ENCODE measurements at places on chromosomes 7 and 10.
A peak's percentile ranks its signal among the peaks of the same experiment; 100 is the strongest.

DNA sequence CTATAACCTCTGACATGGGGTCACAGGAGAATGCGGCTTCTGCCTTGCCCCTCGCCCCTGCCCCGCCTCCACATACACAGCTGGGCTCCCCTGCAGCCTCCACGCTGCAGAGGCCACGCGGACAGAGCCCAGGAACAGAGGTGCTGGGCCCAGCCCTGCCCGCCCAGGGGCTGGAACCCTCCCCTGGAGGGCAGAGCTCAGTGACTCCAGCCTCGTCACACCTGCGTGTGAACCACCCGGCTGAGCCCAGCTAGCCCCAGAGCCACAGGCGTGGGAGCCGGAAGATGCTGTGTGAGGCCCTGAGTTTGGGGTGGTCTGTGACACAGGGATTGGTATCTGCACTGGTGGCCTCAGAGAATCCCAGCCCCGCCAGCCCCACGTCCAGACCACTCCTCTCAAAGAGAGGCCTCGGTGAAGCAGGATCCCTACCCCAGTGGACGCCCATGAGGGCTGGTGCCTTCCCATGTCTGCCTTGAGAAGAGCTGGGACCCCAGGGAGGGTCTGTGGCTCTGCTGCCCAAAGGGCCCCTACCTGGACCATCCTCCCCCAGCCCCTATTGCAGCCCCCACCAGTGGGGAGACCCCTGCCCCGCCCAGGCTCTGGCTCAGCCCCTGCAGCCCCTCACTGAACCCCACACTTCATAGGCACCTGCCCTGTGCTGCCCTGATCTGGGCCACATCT, 8.1 kb upstream of the ADAP1 start:
- DNase-seq, result no peak

GRCh38 chr10:127085957-127086356, 110.4 kb downstream of the INSYN2A start:
- no peak for DNase-seq

- DNase-seq, result no peak
Observed at GRCh38 chr10:84991301-84991700, 662.9 kb downstream of the CCSER2 start.

DNA sequence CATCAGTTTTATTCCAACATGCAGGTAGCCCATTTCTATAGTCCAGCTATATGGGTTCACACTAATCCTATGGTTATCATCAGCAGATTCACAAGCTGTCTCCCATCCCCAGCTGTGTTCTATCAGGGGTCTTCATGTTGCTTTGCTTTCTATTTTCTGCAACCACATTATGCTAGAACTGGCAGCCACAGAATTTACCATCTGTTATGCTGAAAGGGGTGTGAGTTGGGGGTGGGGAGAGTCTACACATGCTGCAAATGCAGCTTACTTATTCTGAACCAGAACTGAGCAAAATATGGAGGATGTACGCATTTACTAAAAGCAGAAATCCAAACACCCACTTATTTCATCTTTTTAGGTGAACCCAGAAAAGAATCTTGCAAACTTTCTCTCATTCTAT, 32.9 kb downstream of the SHTN1 start:
- no peak for DNase-seq

GRCh38 chr10:4373612-4374011, 452.4 kb upstream of the AKR1E2 start:
- no peak for DNase-seq

- no peak for DNase-seq
Observed at GRCh38 chr7:33781167-33781566, 124.2 kb upstream of the BMPER start.

DNA sequence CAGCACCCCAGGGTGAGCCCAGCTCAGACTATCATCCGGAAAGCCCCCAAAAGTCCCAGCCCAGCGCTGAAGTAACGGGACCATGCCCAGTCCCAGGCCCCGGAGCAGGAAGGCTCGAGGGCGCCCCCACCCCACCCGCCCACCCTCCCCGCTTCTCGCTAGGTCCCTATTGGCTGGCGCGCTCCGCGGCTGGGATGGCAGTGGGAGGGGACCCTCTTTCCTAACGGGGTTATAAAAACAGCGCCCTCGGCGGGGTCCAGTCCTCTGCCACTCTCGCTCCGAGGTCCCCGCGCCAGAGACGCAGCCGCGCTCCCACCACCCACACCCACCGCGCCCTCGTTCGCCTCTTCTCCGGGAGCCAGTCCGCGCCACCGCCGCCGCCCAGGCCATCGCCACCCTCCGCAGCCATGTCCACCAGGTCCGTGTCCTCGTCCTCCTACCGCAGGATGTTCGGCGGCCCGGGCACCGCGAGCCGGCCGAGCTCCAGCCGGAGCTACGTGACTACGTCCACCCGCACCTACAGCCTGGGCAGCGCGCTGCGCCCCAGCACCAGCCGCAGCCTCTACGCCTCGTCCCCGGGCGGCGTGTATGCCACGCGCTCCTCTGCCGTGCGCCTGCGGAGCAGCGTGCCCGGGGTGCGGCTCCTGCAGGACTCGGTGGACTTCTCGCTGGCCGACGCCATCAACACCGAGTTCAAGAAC, 1.1 kb downstream of the VIM start:
- peak; percentile 23 for DNase-seq

DNA sequence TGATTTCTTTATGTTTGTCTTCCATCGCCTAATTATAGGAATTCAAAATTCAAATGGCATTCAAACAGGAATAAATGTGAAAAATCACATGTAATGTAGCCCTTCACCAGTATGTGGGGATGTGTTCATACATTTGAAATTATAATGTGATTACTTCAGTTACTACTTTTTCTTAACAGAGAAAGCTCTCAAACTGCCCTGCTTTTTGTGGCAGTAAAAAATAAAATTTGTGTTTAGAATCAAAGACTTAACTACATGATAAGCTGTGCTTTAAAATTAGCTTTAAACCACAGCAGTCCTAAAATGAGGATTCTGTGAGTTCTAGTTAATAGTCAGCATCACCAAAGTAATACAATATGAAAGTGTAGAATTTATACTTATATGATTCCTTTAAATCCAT, 7.8 kb upstream of the HERC4 start:
- no peak for DNase-seq

GRCh38 chr10:73814896-73815718, 3.7 kb upstream of the NDST2 start:
- no peak for DNase-seq

- DNase-seq, result no peak
Observed at GRCh38 chr7:151673216-151673615, 153.5 kb upstream of the RHEB start.

GRCh38 chr7:42886893-42887505, 24.9 kb downstream of the C7orf25 start:
- no peak for DNase-seq

DNA sequence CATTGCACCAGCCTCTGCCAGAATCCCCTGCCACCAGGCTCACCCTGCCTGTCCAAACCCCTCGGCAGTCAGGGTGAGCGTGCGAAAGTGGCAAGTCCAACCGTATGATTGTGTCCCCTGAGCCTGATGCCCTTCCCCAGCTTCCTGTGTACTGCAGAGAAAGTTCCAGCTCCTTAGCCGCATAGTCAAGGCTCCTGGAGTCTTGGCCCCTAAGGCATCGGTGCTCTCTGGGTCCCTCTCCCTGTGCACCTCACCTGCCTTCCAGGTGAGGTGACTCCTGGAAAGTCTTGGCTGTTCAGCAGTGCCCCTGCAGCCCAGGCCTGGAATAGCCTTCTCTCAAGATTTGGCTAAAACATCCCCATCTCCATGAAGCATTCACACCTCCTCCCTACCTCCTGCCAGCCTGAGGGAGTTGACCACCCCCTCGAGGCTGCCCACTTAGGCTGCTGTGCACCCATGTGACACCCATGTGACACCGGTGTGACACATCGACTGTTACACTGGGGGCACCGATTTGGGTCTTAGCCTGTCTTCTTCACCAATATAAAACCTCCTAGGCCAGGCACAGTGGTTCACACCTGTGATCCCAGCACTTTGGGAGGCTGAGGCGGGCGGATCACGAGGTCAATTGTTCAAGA, 56.1 kb upstream of the ELN start:
- DNase-seq, result no peak

DNA sequence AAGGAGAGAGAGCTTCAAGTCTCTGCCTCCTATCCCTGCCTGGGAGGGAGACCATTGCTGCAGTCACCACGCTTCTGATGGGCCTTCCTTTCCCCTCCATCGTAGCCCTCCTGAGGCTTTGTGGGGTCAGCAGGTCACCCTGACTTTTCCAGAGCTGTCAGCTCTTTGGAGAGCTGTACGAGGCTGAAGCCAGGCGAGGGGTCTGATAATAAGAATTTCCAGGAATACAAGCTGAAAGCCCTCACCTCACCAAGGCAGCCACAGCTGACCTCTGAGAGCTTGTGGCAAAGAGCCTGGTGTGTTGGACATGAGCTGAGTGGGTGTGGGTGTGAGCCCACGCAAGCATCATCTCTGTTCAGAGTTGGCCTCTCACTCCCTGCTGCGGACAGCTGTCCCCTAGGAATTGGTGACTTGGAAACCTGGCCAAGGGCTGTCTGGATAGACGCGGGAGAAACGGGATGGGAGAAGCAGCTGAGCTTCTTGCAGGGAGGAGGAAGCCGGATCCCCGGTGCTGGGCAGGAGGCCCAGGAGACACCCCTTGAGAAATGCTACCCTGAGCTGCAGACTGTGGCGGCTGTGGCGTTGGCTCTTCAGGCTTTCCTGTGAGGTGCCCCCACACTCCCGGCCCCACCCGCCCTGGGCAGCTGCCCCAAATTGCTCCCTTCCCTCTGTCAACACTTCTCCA, 122.1 kb upstream of the BTBD16 start:
- no peak for DNase-seq

GRCh38 chr7:116906391-116906790, 44.0 kb downstream of the CAPZA2 start:
- no peak for DNase-seq

GRCh38 chr7:98930464-98930863, 52.1 kb downstream of the TRRAP start:
- DNase-seq, result no peak

DNA sequence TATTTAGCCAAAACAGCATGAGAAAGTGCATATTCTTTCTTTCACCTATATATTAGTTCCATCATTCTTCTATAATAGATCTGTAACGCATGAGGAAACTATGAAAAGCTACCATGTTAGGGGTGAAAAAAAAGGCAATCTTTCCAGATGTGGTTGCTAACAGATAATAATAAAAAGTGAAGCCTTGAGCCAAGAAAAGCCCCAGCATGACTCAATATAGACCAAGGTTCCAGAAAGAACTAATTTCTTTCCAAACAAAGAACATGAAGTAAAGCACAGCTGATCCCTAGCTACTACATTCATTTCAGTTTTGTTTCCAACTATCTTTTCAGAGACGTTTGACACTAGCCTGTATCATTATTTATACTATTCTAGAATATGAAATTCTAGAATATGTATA, 16.4 kb downstream of the ARL4A start:
- no peak for DNase-seq

DNA sequence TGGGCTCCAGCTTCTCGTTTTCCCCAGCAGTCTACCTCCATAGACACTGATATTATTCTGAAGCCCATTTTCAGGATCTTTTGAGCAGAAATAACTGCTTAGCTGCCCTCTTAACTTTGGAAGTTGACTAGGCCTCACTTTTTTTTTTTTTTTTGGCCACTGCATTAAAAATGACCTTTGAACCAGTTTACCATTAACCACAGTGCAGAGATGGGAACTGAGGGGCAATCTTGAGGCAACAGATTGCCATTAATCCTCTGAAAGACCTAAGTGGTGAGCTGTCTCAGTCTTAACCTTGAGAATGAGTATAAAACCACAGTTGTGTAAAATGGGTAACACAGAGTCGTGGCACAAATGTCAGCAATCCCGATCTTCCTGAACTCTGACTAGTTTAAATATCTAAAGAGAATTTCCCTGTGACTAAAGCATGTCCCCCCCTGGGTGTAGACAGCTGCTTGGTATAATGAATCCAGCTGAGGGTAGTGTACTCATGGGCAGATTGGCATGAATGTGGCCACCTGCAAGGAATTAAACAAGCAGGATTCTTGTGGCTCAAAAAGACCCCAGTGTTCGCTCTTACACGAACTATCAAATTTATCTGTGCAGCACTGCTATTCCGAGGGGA, 46.1 kb upstream of the FMC1 start:
- no peak for DNase-seq

GRCh38 chr7:133705596-133705995, 421.5 kb upstream of the LRGUK start:
- no peak for DNase-seq

DNA sequence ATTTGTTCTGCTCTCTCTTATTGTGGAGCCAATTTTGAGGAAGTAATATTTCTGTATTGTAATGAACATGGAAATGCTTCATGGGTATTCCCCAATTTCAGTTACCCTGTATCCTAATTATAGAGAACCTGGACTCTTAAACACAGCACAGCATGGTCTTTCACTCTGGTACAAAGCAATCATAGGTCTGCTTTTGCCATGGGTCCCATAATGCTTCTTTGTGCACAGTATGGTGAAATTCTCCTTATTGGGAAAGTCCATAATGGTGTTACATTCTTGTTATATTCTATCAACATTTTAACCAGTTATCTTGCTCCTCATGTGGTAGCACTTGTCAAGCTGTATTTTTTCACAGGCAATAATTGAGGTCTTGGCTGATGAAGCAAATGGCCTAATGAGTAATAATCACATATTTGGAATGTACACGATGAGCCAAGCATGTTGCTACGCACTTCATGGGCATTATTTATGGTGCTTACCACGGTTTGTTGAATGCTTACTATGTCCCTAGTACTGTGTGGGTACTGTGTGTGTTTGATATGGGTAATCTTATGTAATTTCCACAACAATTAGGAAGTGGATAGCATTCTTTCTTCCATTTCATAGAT, 42.9 kb downstream of the PRKG1 start:
- DNase-seq, result no peak

DNA sequence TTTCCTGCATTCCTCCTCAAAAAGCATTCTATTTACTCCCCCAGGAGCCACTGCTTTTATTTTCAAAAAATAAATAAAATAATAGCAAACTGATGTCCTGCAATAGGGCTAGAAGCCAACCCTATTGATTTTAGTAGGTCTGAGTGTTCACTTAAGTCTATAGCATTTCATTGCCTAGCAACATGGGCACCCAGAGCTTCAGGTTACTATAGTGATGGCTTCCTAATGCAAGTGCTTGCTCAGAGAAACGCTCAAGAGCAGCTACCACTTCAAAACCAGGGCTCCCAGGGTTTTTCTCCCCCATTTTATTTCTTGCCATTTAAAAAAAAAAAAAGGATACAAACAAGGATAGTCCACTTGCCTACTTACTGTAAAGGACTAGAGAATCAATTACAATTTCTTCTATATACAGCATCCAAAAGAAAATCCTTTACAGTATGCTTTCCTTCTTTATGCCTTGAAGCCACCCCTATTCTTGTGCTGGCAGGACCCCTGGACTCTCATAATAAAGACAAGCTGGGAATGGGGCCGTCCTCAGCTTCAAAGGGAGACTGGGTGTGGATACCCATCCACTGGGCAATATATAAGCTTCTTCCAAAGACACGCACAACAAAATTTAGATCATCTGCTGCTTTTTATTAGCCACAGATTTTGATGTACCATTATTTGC, 133.3 kb downstream of the VPS41 start:
- no peak for DNase-seq

GRCh38 chr10:119365773-119366599, 158.6 kb downstream of the GRK5 start:
- no peak for DNase-seq

GRCh38 chr10:3655528-3655927, 129.5 kb downstream of the KLF6 start:
- no peak for DNase-seq

Measured in NCI-H2081 (cell line).